HS-27A (cell line): ENCODE measurements at places on chromosomes 13 and 19.

DNA sequence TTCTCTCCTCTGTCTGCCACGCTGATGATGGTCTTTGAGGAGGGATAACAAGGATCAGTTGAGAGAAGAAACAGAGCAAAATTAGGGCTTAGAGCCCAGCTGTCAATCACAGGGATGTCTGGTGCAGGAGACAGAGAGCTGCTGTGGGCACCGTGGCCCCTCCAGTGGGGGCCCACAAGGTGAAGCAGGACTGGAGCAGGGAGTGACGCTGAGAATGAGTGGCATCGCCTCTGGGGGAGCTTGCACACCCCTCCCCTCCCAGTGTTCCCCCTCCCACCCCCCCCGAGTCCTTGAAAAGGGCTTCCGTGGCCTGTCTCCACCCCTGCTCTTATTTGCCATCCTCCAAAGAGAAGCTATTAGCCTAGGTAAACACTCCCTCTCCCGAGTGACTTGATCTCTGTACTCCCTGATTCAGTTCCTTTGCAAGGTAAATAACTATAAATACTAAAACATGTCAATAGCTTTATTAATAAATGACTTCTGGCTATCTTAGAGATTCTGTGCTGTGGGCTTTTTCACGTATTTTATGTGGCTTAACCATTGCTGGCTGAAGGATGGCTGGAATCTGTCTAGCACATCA lies 440.0 kb downstream of the ZNF536 start:
- DNase-seq: no peak

DNA sequence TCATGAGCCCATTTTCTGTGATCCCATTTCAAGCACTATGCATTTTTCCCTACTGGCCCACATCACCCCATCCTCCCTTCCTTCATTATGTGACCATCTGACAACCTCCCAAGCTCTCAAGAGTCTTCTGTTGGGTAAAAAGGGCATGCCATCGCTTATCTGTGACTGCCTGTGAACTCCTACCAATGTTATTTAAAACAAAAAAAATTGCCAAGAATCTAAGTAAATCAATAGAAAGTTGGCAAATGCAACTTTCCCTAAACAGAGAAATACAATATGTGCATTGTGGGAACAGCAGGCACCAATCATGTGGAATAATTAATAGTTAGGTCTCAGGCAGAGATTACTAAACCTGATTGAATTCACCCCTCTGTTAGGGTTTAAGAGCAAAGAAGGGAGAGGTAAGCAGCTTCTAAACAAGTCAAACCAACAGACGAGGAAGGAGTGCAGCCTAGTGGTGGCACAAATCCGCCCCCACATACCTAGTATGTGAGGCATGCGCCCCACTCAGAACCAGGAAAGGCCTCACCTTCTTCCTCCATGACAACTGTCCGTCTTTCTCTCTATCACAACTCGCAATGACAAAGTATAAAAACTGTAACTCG lies 29.8 kb downstream of the DZIP1 start:
- no peak for DNase-seq

DNA sequence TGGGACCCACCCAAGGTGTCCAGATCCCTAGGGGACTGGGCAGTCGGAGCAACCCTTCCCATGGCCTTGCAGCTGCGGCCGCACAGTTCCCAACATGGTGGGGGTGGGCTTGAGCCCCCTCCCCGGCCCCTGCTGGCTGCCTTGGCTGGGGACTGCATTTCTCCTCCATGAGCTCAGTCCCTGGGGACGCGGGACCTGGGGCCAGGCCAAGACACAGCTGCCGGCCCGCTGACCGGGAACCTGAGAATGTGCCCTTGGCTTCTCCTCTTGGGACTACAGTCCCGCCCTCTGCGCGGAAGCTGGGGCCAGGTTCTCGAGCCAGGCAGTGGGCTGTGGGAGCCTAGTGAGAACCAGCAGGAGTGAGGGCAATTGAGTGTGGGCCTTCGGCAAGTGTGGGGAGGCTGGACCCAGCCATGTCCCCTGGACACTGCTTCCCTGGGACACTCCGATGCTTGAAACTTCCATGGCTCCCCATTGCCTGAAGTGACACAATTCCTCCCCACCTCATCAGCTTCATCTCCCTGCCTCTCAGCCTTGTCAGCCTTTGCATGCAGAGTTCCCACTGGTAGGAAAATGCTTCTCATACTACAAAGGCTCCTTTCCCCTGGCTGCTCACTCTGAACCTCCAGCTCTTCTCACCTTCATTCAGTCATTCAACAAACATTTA lies 13.1 kb upstream of the NOTCH3 start:
- DNase-seq: no peak

GRCh38 chr19:11295665-11296245 lies at the start of gene TSPAN16:
Gene TSPAN16 (plus strand): TSS chr19:11296160. CDS start chr19:11296298, 138 bp downstream.
- DNase-seq: no peak

GRCh38 chr19:32053861-32054260 lies 291.5 kb upstream of the ZNF507 start:
- DNase-seq: no peak

- DNase-seq: no peak
Observed at GRCh38 chr13:114130131-114130836, 2.1 kb downstream of the RASA3 start.

- DNase-seq: no peak
Observed at GRCh38 chr19:6064336-6065073, 45.8 kb downstream of the RFX2 start.
